ENCODE measurements at places on chromosomes 12 and 14.

- no peak for DNase-seq
Observed at GRCh38 chr12:2998789-2999264, 39.6 kb downstream of the TEAD4 start.

DNA sequence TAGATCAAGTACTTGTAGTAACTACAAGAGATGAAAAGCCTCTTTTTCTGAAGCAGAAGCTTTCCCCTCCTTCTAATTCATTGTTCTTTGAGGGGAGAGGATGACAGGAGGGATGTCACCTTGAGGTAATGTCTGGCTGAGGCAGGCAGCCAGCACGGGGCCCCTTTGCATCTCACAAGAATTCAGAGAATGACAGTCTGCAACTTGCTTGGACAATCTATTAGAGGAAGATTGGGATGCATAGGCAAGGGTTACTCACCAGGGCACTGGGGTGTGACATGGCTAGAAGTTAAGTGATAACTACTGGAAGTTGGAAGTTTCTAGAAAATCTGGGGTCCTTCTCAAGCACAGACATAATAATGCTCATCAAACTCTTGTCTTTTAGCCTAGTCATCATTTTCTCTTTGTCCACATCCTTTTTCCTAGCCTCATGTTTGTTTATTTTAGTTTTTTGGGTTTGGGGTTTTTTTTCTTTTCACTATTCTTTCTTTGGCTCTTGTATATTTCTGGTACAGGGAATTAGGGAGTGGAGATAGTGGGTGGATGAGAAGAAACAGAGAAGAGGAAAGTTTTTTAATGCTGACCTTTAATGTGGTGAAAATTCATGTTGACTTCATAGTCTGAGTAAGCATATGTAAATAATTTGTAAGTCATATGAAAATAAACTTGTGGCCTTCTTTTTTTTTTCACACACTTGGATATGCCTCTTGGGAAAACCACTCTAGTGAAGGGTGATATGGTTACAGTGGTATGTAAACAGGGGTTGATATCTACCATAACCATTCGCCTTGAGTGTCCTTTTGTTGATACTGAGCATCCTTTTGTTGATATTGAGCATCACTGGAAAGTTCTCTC, 55.1 kb downstream of the TTLL5 start:
- no peak for DNase-seq

GRCh38 chr12:94510128-94510527, 50.5 kb upstream of the CEP83 start:
- DNase-seq: no peak

DNA sequence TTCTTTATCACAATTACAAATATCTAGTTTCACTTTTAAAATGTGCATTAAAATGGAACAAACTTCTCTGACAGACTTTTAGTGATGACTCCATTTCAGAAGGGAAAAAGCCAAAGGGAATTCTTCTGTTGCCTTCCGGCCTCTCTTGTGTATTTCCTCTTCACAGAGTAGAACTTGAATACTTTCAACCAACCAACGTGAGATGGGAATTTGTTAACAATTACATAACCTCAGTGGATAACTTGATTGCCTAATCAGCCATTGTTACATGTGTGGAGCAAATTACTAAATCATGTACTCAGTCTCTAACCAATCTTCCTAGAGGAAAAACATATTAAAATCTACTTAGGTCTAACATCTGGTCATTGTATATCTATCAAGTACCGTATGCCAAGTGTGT, 291.1 kb downstream of the SYT1 start:
- DNase-seq: no peak

DNA sequence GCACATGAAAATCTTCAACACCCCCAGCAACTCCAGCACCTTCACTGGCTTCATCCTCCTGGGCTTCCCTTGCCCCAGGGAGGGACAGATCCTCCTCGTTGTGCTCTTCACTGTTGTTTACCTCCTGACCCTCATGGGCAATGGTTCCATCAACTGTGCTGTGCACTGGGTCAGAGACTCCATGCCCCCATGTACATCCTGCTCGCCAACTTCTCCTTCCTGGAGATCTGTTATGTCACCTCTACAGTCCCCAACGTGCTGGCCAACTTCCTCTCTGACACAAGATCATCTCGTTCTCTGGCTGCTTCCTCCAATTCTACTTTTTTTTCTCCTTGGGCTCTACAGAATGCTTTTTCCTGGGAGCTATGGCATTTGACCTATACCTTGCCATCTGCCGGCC, 11.5 kb upstream of the OR11G2 start:
- DNase-seq: no peak

GRCh38 chr12:109772622-109773321, 59.1 kb downstream of the FAM222A start:
- DNase-seq: no peak
